Esophagus squamous epithelium (tissue), 5 donors: ENCODE measurements at places on chromosomes 7 and 10.
A peak's percentile ranks its signal among the peaks of the same experiment; 100 is the strongest.

DNA sequence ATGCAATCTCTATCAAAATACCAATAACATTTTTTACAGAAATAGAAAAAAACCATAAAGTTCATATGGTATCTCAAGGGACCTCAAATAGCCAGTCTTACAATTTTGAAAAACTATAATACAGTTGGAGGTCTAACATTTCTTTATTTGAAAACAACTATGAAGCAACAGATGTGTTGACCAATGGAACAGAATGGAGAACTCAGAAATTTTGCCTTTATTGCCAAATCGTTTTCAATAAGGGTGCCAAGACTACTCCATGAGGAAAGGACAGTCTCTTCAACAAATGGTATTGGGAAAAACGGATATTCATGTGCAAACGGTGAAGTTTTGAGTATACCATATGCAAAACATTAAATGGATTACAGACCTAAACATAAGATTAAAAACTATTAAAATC lies 470.8 kb upstream of the DPP6 start:
- no peak overlapping the region for H3K4me3 ChIP-seq
- H3K27ac ChIP-seq = no peak overlapping the region
- DNase-seq = no peak

DNA sequence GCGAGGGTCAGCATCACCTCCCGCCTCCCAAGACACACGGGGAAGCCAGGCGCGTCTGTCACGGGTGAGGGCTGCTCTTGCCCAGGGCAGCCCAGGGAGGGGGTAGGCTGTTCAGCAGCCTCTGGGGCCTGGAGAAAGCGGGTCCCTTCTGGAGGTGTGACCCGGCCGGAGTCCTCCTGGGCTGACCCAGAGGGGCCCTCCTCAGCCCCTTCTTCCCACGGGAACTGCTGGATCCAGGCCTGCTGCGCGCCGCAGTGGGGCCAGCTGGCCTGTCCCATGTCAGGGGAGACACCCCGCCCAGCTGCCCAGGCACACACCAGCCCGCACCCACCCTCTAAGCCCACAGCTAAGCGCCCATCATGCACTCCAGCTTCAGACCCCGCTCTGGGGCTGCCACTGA lies 41.8 kb downstream of the INSIG1 start:
- no peak for DNase-seq
- H3K4me3 ChIP-seq = no peak overlapping the region
- H3K4me1 ChIP-seq = peaks cover 1% of the 10 kb centered on the region
- H3K36me3 ChIP-seq = no peaks in the 10 kb centered on the region

DNA sequence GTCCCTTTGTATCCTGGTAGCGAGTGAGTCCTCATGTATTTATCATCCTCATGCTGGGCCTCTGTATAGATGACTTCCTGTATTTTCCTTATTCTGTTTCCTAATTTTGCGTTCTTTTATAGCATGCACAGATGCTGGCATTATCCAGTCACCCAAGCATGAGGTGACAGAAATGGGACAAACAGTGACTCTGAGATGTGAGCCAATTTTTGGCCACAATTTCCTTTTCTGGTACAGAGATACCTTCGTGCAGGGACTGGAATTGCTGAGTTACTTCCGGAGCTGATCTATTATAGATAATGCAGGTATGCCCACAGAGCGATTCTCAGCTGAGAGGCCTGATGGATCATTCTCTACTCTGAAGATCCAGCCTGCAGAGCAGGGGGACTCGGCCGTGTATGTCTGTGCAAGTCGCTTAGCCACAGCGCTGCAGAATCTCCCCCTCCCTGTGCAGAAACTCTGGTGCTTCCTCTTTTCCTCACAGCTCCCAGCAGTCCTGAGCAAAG lies 183.1 kb upstream of the PRSS58 start:
- DNase-seq = no peak
- no peak overlapping the region for H3K4me3 ChIP-seq
- no peak overlapping the region for H3K27ac ChIP-seq
- no peaks in the 10 kb centered on the region for H3K36me3 ChIP-seq

GRCh38 chr10:12510501-12510941 lies 161.2 kb downstream of the CAMK1D start:
- DNase-seq = no peak
- no peaks in the 10 kb centered on the region for H3K36me3 ChIP-seq
- no peak overlapping the region for H3K4me3 ChIP-seq
- H3K27ac ChIP-seq = no peak overlapping the region
- no peaks in the 10 kb centered on the region for H3K27me3 ChIP-seq
- no peaks in the 10 kb centered on the region for H3K4me1 ChIP-seq

GRCh38 chr7:7812112-7812511 lies 93.7 kb upstream of the RPA3 start:
- DNase-seq = no peak
- H3K4me1 ChIP-seq = no peaks in the 10 kb centered on the region
- H3K36me3 ChIP-seq = no peaks in the 10 kb centered on the region
- no peak overlapping the region for H3K4me3 ChIP-seq
- no peaks in the 10 kb centered on the region for H3K27me3 ChIP-seq
- no peak overlapping the region for H3K27ac ChIP-seq

GRCh38 chr7:47258798-47259197 lies 323.1 kb downstream of the TNS3 start:
- H3K27ac ChIP-seq = peak overlapping the region; percentile 2
- no peaks in the 10 kb centered on the region for H3K36me3 ChIP-seq
- H3K4me1 ChIP-seq = no peaks in the 10 kb centered on the region
- DNase-seq = no peak
- H3K27me3 ChIP-seq = no peaks in the 10 kb centered on the region

DNA sequence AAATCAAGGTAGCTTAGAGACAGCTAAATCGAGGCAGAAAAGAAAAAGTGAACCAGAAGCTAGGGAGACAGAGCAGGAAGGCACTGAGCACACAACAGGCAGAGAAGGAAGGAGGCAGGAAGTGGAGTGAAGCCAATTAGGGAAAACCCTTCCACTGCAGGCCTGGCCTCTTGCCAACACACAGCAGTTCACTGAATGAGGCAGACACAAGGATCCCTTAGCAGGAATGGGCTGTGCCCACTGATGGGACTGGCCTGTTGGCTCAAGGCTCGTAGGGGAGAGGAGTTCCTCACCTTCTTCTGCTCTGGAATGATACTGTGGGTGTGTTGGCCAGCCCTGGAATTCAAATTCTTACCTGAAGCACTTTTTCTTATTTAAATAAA lies 220.3 kb upstream of the STK17A start:
- H3K27ac ChIP-seq = no peak overlapping the region
- no peaks in the 10 kb centered on the region for H3K36me3 ChIP-seq
- H3K4me1 ChIP-seq = peaks cover 3% of the 10 kb centered on the region
- DNase-seq = no peak
- H3K4me3 ChIP-seq = no peak overlapping the region

- peaks cover 18% of the 10 kb centered on the region for H3K27me3 ChIP-seq
- no peaks in the 10 kb centered on the region for H3K36me3 ChIP-seq
- DNase-seq = no peak
- H3K4me3 ChIP-seq = peak overlapping the region; percentile 36
- no peak overlapping the region for H3K27ac ChIP-seq
Measured at GRCh38 chr10:69572159-69573055, 815 bp downstream of the NEUROG3 start.

DNA sequence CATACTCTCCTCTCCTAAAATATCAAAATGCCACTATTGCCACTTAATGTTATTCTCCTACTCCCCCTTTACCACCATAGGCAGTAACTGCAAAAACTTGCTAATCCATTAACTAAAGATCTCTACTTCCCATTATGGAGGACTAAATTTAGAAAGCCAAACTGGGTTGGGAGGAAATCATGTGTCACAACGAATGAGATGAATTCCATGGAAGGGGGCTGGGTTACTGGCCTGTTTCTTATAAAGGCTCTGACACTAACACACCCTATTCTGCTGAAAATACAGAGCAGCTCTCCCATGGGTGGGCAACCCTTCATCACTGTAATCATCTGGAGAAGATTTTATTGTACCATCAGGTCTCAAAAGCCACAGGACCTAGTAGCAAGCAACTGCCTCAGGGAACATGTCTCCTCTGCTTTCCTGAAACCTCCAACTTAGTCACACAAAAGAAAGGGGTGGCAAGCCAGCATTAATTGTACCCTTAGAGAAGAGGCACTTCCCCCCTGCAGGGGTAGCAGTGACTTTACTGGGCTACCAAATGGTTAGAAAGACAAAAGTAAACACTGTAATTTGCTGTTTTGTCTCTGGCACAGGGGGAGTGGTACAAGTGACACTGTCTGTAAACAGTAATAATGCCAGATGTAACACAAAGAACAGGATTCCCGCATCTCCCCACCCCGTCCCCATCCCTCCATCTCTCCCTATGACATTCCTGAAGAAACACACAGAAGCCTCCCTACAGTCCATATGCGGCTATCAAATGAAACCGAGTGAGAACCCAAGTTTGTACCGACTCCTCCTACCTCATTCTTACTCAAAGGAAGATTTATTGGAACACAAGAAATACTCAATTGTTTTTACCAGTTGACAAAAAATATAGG lies 81.6 kb downstream of the ARMH3 start:
- H3K36me3 ChIP-seq = peaks cover 78% of the 10 kb centered on the region
- H3K4me1 ChIP-seq = peaks cover 9% of the 10 kb centered on the region
- DNase-seq = no peak
- no peak overlapping the region for H3K4me3 ChIP-seq
- H3K27me3 ChIP-seq = no peaks in the 10 kb centered on the region

- no peaks in the 10 kb centered on the region for H3K4me1 ChIP-seq
- H3K36me3 ChIP-seq = no peaks in the 10 kb centered on the region
- peak overlapping the region; percentile 80 for H3K27ac ChIP-seq
- no peak for DNase-seq
Measured at GRCh38 chr10:17216217-17216900, 11.7 kb upstream of the VIM start.

DNA sequence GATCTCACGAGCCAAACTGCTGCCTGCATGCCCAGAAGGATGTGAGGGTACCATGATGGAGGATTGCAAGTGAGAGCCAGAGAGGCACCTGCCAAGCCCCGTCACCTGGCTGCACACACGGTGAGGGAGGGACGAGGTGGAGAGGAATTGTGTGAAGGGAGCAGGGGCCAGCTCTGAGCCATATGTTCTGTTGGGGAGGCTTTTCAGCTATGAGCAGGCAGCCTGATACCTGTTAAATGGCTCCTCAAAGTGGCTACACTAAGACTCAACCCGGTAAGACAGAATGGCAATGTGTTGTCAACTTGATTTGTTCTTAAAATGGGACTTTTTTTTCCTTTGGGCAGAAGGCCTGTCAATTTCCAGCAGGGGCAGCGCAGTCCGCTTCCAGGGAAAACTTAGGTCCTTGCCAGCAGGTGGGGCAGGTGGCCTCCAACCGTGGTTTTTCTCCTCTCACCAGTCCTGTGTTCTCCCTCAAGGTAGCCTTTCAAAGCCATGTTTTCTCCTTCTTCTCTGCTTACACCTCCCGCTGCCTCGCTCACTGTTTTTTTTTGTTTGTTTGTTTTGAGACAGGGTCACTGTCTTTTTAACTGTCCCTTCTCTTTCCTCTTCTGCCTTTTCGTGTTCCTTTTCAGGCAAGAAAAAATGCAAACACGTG lies 57.7 kb upstream of the ZNRF2 start:
- no peak overlapping the region for H3K4me3 ChIP-seq
- peaks cover 28% of the 10 kb centered on the region for H3K4me1 ChIP-seq
- H3K27me3 ChIP-seq = no peaks in the 10 kb centered on the region
- H3K27ac ChIP-seq = peak overlapping the region; percentile 88

DNA sequence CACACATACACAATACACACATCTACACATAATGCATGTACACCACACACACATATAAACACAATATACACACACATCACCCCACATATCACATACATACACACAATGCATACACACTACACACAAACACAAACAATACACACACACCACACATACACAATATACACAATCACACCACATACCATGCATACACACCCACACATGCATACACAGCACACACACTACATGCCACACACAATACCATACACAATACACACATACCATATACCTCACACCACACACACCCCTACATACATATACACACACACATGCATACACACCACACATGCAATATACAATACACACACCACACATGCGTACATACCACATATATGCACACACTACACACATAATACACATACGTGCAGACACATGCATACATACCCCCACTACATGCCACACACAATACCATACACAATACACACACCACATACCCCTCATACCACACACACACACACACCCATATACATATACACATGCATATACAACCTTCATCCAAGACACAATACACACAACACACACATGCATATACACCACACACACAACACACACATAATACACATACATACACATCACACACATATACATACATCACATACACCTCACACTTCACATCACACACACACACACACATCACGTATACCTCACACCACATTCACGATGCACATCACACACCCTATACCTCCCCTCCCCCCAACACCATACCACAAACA lies 34.0 kb downstream of the PSMC2 start:
- H3K27me3 ChIP-seq = peaks cover 3% of the 10 kb centered on the region
- no peak for DNase-seq
- no peak overlapping the region for H3K27ac ChIP-seq
- H3K4me3 ChIP-seq = no peak overlapping the region
- H3K4me1 ChIP-seq = no peaks in the 10 kb centered on the region

GRCh38 chr7:31106303-31107105 lies 54.4 kb downstream of the ADCYAP1R1 start:
- DNase-seq = no peak
- H3K27ac ChIP-seq = no peak overlapping the region
- no peaks in the 10 kb centered on the region for H3K27me3 ChIP-seq
- no peaks in the 10 kb centered on the region for H3K36me3 ChIP-seq
- H3K4me3 ChIP-seq = no peak overlapping the region

GRCh38 chr10:67790534-67791408 lies 47.2 kb downstream of the DNAJC12 start:
- no peak overlapping the region for H3K27ac ChIP-seq
- no peaks in the 10 kb centered on the region for H3K27me3 ChIP-seq
- H3K4me3 ChIP-seq = no peak overlapping the region
- no peak for DNase-seq
- no peaks in the 10 kb centered on the region for H3K36me3 ChIP-seq
- no peaks in the 10 kb centered on the region for H3K4me1 ChIP-seq

- H3K4me3 ChIP-seq = peak within 1 kb of the TSS; percentile 98
- H3K27ac ChIP-seq = peak within 1 kb of the TSS; percentile 94
- H3K27me3 ChIP-seq = no peaks in the 10 kb centered on the region
- peaks cover 33% of the 10 kb centered on the region for H3K36me3 ChIP-seq
- peaks cover 27% of the 10 kb centered on the region for H3K4me1 ChIP-seq
Measured at GRCh38 chr10:133379152-133379800, at the start of gene PAOX. Gene PAOX (plus strand): TSS chr10:133379262. CDS start chr10:133379317, 55 bp downstream.

DNA sequence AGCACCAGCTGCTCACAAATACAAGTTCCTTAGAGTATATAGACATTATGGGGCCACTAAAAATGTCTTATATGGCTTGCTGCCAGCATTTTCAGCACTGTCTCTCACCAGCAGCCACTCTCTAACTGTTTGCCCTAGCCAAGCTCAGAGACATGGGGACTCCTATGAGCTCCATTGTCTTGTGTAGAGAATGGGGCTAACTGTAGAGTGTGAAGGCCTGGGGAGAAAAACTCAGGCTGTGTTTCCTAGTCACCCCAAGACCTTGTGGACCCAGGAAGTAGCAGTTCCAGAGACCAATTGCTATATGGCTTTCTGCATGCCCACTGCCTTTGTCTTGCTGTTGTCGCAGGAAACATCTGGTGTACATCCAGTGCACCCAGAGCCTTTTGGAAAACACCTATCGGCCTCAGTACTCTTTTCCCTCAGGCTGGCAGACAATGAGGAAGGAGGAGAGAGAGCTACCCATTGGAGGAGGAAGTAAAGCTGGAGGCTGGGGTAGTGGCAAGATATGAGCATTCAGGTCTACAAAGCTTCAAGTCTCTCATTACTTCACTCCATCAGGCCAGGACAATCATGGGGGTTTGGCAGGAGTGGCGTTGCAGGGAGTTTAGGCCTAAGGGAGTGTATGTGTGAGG lies 28.4 kb downstream of the ENTPD1 start:
- no peaks in the 10 kb centered on the region for H3K27me3 ChIP-seq
- no peak for DNase-seq
- H3K27ac ChIP-seq = no peak overlapping the region
